ENCODE measurements at places on chromosomes 7 and 10. TPM values are rescaled to one million over a fixed set of nuclear protein-coding genes. Genes with fewer than 3 reads are reported as not detected.

GSTO2 gene
- total RNA-seq = 3.1 TPM

COL13A1 gene
- not detected for total RNA-seq

MAGI2 gene
- 9.3 TPM for total RNA-seq

HOXA5 gene
- total RNA-seq = not detected

SUV39H2 gene
- total RNA-seq = 10.0 TPM

HOXA10 gene
- under 0.01 TPM for total RNA-seq

CRTAC1 gene
- total RNA-seq = 0.34 TPM

RFC2 gene
- total RNA-seq = 63.5 TPM

SAMD9L gene
- 25.1 TPM for total RNA-seq

ATG9B gene
- total RNA-seq = not detected

MARVELD1 gene
- total RNA-seq = 76.7 TPM

Data from melanocyte of skin (primary cell).